ENCODE measurements at places on chromosomes 4 and X.

- no peak for DNase-seq
Observed at GRCh38 chr4:54001668-54002365, 62.6 kb downstream of the CHIC2 start.

DNA sequence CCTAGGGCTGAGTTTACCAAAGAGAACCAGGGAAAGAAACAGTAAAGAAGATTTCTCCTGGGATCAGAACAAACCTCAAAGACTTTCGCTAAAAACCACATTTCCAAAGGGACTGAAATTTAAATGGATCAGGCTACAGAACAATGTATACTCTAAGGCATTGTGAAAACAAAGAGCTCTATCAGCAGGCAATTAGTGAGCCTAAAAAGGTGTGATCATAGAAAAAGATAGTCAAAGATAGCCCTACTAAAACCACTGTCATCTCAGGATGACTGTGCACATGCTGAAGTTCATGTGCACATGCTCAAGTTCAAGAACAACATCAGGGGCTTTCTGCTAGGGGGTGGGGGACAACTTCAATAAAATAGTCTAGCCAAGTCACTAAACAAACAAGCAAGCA, 12.9 kb upstream of the SMIM10L2A start:
- DNase-seq: no peak

GRCh38 chrX:125680366-125680765, 360.7 kb downstream of the TEX13C start:
- no peak for DNase-seq

- DNase-seq: no peak
Observed at GRCh38 chr4:54403700-54404453, 174.8 kb downstream of the PDGFRA start.

- no peak for DNase-seq
Observed at GRCh38 chrX:1598021-1598875, 6.8 kb downstream of the AKAP17A start.

DNA sequence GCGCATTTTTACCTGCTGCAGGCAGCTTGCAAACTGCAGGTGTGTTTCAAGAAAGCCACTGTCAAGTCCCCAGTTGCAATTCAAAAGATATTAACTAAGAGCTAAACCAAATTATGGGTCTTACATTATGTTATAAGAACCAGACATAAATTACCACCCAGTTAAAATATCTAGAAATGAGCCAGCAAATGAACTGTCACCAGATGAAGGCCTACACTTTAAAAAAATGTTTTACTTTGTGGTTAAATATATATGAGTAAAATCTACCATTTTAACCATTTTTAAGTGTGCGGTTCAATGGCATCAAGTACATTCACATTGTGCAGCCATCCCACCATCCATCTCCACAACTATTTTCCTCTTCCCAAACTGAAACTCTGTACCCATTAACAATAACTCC, 32.0 kb upstream of the TMEM131L start:
- no peak for DNase-seq
